ENCODE measurements at places on chromosomes 7 and 10.

GRCh38 chr7:28840592-28840995 is 117.5 kb downstream of the TRIL start:
- no peak for DNase-seq

GRCh38 chr10:99329554-99330346 is 594 bp downstream of the CNNM1 start:
- DNase-seq, result no peak

- DNase-seq, result no peak
These were observed 1262.3 kb upstream of the PHF14 start for GRCh38 chr7:9711259-9711918.

- DNase-seq, result no peak
These were observed 122.9 kb upstream of the RET start for GRCh38 chr10:42953684-42954674.

DNA sequence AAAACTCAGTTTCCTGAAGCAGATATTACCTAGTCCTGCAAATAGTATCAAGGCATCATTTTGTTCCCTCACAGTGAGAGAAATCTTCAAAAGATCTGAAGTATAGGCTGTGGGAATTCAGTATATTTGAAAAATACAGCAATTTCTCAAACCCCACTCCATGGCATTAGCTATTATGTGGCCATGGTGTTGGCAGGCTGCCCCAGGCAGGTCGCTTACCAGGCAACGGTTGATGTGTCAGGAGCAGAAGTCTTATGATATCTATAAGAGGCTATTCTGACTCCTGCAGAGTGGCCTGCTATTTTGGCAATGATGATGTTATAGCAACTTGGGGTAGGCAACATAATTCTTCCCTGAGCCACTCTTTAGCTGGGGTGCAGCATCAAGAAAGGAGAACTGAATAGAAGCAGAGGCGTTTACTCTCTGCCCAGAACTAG is 187.9 kb downstream of the PLXDC2 start:
- DNase-seq, result no peak

DNA sequence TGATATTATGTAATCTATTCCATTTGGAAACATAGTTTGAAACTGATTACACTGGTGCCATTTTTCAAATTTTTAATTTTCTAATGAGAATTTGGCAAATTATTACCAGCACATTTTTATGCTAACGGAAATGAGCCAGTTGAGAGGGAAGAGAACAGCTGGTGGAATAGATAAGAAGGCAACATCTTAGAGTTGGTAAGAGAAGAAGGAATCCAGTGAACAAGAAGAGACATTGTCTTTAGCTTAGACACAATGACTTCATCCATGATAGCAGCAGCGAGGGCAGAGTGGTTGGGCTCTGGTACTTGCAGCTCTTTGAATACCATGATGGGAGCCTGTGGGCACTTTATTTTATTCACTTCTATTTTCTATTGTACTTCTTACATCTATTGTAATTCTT is 89.6 kb downstream of the CHRM2 start:
- DNase-seq, result no peak

DNA sequence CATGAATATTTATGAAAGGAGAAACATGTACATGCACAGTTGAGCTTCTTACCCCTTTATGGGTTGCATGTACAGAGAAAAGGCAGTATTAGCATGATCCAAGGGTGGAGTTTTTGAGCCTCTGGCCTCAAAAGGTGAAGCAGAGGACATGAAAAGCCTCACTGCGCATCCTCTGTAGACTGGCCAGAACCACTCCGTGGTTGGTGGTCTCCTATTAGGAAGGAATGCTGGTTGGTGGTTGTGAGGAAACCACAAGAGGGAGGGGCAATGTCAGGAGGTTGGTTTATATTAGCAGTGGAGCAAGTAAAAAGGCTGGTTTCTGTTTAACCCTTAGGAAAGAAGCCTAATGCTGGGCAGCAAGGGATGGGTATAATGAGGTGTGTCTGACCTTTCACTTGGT is 37.5 kb downstream of the AHCYL2 start:
- no peak for DNase-seq

DNA sequence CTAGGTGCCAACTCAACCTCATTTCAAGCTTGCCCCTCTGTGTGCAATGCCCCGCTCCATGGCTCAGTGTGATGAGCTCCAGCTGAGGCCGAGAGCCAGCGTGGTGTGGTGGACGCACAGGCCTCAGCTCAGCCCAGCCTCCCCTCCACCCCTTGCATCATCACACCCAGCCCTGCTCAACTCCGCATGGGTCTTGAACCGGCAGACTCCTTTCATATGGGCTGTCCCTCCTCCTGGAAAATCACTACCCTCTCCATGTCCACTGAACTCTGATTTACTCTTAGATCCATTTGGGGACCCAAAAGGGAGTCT is 16.6 kb upstream of the SLC18A3 start:
- no peak for DNase-seq

DNA sequence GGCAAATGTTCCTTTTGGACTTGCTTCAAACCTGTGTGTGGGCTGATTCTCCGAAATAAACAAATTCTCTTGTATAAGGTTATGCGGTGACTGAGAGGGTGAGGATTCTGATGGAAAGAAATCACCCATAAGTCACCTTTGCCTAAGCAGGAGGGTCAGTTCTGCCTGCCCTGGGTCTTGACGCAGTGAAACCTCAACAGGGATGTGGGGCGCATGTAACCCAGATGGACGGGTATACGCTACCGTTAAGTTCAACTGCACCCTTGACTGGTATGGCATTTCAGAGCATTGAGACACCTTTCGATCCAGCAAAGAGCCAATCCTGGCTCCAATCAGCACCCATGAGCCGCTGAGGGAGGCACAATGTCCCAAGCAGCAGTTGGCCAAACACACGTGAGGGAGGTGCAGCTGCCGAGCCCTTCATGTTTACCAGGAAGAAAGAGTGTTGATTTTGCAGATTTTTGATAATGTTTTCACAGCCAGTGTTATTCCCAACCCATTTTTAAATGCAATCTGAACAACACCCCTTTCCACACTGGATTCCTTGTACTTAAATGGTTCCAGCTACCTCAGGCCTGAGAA is 48.1 kb downstream of the SORBS1 start:
- no peak for DNase-seq

DNA sequence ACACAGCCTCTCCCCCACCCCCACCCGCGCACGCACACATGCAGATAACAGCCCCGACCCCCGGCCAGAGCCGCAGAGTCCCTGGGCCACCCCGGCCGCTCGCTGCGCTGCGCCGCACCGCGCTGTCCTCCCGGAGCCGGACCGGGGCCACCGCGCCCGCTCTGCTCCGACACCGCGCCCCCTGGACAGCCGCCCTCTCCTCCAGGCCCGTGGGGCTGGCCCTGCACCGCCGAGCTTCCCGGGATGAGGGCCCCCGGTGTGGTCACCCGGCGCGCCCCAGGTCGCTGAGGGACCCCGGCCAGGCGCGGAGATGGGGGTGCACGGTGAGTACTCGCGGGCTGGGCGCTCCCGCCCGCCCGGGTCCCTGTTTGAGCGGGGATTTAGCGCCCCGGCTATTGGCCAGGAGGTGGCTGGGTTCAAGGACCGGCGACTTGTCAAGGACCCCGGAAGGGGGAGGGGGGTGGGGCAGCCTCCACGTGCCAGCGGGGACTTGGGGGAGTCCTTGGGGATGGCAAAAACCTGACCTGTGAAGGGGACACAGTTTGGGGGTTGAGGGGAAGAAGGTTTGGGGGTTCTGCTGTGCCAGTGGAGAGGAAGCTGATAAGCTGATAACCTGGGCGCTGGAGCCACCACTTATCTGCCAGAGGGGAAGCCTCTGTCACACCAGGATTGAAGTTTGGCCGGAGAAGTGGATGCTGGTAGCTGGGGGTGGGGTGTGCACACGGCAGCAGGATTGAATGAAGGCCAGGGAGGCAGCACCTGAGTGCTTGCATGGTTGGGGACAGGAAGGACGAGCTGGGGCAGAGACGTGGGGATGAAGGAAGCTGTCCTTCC is 620 bp downstream of the EPO start:
- DNase-seq, result no peak

GRCh38 chr7:6164491-6164890 is 107.9 kb downstream of the CYTH3 start:
- DNase-seq, result no peak

- DNase-seq, result no peak
These were observed 1.9 kb upstream of the INSYN2A start for GRCh38 chr10:127198307-127198706.

DNA sequence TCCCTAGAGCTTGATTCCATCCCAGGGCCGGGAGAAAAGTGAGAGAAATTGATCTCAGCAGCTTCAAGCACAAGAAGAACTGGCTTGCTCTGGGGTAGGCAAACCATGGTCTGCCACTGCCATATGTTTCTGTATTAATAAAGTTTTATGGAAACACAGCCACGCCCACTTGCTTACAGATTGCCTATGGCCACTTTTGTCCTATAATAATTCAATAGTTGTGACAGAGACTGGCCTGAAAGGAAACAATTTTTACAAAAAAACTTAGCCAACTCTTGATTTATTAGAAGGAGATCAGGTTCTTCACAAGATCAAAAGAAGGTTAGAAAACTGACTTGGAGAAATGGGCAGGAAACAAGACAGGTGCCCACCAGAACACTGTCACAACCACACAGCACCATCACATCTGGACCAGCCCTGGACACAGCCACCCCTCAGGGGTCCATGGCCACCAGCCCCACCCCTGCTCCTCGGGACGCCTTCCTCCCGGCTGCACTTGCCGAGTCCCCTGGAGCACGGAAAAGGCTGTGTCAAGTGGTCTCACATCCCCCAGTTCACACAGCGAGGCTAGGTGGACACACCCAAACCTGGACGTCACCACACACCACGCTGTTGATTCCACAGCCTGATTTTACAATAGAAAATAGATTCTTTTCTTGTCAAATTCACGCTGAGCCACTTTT is 85.4 kb downstream of the PTPRN2 start:
- DNase-seq, result no peak

DNA sequence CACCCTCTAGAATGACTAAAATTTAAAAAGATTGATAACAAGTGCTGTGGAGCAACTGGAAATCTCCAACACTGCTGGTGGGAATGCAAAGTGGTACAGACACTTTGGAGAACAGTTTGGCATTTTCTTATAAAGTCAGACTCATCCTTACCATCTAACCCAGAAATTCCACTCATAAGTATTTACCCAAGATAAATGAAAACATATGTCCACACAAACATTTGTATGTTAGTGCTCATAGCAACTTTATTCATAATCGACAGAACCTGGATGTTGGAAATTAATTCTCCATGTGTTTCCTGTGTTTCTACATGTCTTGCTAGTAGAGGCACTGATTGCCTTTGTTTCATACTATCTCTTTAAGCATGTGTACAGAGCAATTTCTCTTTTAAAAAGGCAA is 282.4 kb downstream of the AHR start:
- no peak for DNase-seq

DNA sequence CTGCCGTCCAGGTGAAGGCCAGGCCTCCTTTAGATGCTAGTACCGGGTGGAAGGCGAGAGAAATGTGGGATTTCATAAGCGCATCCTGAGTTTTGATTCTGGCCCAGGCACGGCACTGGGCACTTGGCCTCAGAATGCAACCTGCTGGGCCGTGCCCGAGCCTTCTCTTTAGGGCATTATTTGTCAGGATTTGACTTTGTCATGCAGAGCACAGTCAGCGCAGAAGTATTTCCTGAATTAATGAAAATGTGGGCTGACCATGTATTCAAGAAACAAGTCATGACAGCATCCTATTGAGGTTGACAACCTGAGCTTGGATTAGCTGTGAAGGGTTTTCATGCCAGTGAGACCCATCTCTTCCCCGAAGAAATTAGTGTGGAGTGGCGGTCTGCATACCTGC is 34.4 kb downstream of the RCC1L start:
- no peak for DNase-seq

- no peak for DNase-seq
These were observed 45.4 kb upstream of the GDF10 start for GRCh38 chr10:47254611-47255010.

DNA sequence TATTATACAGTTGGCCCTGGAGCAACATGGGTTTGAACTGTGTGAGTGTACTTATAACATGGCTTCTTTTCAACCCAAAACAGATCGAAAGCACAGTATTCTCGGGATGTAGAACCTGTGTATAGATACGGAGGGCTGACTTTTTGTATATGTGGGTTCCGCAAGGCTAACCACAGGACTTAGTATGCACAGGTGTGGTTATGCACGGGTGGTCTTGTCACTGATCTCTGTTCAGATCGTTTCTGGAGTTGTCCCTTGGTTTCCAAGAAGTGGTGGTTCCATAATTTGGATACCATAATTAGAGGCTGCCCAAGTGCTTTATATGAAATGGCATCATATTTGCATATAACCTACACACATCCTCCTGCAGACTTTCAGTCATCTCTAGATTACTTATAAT is 10.9 kb upstream of the BHLHA15 start:
- no peak for DNase-seq

DNA sequence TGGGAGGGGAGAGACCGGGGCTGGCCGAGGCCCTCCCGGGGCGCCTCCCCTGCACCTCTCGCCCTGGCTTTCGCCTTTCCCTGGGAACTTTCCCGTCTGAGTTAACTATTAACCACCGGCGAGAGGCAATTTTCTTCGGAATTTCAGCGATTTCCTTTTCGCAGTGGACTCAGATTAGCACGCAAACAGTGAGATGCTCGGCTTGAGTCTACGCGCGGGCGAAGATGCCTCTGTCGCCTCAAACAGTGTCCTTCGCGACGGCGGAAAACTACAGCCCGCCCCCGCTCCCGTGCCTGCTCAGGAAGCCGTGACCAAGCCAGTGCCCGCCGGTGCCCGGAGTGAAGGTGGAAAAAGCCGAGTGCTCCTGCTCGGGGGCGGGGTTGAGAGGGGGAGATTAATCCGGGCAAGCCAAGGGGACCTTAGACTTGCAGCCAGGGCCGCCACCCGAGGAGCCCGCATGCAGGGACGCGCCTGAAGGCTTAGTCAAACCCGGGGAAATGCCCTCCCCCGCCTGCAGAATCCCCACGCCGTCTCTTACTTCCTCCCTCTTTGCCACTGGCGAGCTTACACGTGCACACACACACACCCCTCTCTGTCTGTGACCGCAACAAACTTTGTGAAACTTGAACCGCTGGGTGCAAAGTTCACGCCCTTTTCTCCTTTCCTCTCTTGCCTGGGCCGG is 14.5 kb upstream of the PAX2 start:
- DNase-seq, result no peak

DNA sequence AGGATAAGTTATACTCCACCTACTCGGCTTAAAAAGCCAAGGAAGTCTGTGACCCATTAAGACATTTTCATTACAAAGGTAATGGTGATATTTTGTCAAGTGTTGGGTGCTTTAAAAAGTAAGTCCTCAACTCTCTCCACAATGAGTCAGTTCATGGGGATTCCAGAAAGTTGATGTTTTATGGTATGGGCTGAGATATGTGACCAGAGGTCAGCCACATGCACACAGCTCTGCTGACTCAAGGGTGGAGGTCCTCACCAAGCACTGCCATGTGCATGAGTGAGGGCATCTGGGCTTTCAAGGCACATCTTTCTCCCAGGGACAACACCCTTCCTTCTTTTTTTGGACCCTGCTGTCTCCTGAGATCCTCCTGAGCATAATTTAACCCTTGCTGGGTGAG is 292.9 kb downstream of the PTEN start:
- no peak for DNase-seq

GRCh38 chr10:94218493-94219183 is 144.1 kb downstream of the NOC3L start:
- DNase-seq, result no peak

- DNase-seq, result no peak
These were observed 10.5 kb upstream of the ZNF212 start for GRCh38 chr7:149228831-149229471.

Data from activated naive CD4-positive, alpha-beta T cell (primary cell).